ENCODE measurements at places on chromosomes 13 and 19.

DNA sequence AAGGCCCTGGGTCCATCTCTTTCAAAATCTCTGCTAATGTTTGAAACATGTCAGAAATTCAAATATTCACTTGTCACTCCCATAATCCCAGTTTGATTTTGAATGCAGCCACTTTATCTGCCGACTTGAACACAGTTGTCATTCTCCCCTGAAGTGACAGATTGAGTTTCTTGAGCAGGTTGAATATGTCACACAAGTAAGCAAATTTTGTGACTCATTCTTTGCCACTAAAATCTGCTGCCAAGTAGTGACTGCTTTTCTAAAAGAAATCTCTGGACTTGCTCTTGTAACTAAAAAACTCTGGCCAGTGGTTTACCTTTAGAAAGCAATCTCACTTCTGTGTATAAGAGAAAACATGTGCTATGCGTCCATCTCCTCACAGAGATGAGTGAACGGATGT lies 357.1 kb downstream of the LMO7 start:
- no peak for DNase-seq

DNA sequence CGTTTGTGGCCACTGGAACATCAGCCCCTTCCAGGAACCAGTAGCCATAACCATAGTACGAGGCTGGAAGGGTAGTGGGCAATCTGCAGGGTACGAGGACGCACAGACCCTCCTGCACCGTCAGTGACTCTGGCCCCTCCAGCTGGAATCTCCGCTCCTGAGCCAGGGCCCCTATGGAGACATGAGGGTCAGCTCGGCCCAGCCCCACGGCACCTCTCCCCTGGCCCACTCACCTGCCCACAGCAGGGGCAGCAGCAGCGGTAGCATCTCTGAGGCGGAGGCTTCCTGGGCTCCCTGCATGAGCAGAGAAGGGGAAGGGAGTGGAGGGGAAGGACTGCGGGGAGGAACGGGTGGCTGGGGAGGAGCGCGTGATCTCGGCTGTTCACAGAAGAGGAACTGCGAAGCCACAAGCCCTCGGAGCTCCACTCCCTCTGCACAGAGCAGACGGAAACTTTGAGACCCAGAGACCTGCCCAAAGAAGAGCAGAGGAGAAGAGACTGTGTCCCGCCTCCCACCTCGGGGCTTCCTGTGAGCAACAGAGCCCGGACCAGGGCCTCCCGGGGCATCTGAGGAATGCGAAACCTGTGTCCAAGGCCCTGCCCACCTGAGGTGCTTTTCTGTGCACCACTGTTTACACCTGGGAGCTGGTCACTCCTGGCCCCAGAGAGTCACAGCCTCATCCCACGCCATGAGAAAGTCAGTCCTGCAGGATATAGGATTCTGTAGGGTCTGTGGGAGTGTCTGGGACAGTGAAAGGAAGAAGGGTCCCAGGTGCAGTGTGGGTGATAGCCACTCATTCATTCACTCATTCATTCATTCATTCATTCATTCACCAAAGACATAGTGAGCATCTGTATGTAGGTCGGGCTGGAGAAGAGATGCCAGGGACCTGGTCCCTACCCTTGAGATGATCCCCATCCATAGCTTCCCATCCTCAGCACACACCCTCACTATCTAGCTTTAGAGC lies at the start of gene SIGLEC6:
Gene SIGLEC6 (minus strand): TSS at position 322 of the 967 bp plus-strand sequence. CDS start 22 bp downstream, at position 300.
- no peak for DNase-seq

GRCh38 chr19:17311455-17312188 lies 2.3 kb downstream of the DDA1 start:
- DNase-seq: no peak

GRCh38 chr13:71242201-71242600 lies 624.8 kb downstream of the DACH1 start:
- no peak for DNase-seq

GRCh38 chr19:15740785-15741184 lies 3.0 kb downstream of the OR10H3 start:
- no peak for DNase-seq

DNA sequence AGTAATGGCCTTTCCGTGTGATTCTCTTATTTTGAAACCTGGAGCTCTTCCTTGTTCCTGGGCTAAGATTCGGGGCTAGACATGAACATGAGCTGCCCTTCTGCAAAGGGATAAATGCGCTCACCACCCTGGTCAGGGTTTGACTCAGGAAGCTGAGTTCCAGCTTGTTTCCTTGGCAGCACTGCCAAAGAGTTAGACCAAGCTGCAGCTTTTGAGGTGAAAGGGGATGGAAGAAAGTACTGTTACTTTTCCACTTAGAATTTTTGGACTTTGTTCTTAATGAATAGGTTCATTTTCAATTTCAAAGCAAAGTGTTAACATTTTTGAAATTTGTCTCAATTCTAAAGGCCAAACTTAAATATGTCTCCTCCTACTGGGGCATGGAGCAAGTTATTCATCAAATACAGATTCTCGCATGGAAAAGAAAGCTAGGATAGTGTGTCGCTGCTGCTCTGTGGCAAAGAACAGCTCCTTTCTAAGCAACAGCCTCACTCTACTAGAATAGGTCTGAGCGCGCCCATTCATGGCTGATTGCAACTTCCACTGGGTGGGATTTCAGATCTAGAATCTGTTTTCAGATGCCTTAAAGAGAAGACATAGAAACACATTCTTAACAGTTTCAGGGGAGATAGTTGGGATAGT lies 2.2 kb downstream of the RGCC start:
- DNase-seq: no peak

DNA sequence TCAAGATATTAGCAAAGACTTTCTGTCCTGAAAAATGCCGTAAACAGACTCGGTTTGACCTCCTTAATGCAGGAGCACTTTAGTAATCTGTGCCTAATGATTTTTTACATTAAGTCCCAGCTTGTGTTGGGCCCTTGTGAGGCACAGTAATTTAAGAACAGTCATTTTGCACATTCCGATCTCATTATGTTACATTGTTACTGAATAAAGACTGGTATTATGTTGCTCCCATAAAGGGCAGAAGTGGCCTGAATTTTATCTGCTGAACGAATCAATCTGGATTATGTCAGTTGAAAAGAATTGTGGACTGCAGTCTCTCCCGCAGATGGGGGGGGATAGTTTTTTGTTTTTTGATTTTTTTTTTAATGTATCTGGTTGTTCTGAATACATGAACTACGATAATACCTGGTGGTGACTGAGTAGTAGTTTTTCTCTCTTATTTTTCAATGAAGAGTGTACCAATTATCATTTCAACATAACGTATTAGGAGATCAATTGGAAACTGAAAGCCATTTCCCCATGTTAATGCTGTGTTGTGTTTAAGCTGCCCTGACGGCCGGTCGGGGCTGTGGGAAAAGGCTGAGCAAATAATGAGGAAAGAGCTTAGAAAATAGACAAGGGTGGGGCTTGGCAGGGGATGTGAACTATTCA lies 290.2 kb downstream of the ZNF536 start:
- DNase-seq: no peak

DNA sequence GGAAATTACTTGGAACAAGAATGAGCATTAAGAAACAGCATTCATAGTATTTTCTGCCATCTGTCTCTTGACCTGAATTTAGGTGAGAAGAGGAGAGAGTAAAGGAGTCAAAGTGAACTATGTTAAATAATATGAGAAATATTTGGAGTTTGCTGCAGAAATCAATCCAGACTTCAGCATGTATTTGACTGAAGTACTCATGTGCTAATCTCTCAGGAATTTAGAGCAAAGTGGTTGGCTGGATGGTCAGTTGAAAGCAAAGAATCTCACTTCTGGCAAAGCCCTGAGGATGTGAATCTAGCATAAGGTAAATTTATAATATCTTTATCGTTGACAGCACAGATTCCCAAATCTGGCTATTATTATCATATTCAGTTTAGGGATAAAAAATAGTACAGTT lies 394.3 kb downstream of the PCDH17 start:
- DNase-seq: no peak

GRCh38 chr13:92224825-92225224 lies 826.4 kb downstream of the GPC5 start:
- DNase-seq: no peak

GRCh38 chr13:19632915-19633478 lies 462 bp upstream of the MPHOSPH8 start:
- DNase-seq: no peak

DNA sequence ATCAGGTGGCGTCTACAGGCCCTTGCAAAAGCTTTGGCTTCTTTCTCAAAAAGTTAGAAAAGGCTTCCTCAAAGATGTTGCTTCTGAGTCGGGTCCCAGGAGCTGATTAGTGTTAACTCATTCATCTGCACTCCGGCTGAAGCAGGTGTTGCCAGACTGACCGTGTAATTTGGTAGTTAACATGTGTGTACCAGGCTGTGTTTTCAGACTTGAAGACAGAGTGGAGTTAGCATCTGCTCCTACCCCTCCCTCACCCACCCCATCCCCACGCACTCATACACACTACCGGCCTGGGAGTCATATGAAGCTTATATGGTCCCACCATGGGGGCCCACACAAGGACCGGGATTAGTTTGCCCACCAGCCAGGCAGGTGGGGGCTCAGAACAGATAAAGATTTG lies 111.5 kb downstream of the DNAJC15 start:
- no peak for DNase-seq

- no peak for DNase-seq
Observed at GRCh38 chr13:72823081-72823480, 41.1 kb downstream of the PIBF1 start.

DNA sequence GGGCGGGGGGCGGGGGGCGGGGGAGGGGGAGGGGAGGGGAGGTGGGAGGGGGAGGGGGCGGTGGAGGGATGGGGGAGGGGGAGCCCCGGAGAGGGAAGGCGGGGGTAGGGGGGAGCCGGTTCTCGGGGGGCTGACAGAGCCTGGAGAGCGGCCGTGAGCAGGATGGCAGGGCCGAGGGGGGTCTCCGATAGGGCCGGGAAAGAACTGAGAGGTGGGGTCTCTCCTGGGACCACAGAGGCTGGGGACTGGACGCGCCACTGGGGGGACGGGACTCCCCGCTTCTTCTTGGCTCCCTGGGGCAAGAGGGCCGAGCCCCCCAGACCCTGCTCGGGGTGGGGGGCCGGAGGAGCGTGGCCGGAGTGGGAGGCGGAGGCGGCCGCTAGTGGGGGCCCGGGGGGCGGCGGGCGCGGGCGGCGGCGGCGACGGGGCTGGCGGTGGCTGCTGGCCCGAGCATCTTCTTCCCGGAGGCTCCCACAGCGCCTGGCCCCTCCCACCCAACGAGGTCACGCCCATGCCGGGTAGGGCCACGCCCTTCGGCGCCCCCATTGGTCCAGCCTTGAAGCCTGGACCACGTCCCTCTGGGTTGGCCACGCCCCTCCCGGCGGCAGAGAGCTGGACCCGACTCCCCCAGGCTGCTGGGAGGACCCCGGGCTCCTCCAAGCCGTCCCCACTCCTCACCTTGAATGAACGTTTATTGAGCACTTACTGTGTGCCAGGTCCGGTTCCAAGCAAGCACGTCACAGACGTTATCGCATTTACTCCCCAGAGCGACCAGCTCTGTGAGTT lies at the start of gene NOVA2:
Gene NOVA2 (minus strand): TSS at position 313 of the 786 bp plus-strand sequence. CDS start 514 bp downstream, outside the sequence.
- DNase-seq: peak; percentile 99

GRCh38 chr19:42272989-42273406 lies 3.9 kb downstream of the CIC start:
- no peak for DNase-seq

DNA sequence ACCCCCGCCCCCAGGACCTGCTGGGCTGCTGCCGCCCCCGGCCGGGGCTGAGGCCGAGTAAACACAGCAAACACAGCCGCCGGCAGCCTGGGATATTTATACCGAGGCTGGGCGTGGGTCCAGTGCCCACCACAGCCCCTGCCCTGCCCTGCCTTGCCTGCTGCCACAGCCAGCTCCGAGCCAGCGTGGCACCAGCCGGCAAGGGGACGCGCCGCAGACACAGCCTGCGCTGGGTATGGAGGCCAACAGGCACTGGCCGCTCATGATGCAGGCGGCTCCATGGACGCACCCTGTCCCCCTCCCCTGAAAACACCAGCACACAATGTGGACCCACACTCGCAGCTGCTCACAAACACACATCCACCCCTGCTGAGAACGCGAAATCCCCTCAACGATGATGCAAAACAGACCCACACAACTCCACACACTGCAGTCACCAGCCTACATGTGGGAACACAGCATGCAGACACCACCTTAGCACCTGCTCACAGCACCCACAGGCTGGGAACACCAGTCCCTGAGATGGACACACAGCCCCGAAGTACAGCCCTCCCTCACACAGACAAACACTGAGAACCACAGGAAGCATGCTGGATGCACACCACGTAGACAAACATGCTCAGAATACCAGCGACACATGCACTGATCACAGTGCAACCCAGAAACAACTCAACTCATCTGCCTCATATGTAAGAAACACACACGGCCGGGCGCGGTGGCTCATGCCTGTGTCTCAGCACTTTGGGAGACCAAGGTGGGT lies 16.2 kb downstream of the CCDC97 start:
- DNase-seq: no peak

DNA sequence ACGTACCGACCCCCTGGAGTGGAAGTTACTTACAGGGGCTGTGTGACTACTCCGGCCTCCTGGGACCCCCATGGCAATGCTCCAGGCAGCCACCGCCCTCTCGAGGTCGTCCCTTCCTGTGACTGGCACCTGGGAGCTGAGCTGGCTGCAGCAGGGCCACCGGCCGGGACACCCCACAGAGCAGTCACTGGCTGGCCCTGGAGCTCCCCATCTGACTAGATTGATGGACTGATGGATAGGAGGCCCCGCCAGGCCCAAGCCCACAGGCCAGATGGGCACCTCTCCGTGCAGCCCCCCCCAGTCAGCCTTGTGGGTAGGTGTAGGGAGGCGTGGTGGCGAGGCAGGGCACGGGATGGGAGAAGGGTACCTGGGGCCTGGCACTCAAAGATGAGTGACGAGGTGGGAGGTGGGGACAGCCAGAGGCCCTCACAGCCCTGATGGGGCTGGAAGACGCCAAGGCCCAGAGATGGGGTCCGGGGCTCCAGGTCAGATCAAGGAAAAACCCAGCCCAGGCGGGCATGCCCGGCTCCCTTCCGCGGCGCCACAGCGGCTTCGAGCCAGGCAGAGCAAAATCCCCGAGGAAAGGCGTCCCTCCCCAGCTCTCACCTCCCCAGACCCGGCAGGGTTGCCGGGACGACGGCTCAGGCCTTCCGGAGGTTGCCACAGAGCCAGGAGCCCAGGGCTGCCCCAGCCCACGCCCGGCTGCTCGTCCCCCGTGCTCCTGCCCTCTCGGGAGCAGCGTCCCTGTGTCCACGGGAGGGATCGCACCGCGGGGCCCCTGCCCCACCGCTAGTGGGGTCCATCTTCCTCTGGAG lies 8.4 kb downstream of the SLC39A3 start:
- DNase-seq: no peak

DNA sequence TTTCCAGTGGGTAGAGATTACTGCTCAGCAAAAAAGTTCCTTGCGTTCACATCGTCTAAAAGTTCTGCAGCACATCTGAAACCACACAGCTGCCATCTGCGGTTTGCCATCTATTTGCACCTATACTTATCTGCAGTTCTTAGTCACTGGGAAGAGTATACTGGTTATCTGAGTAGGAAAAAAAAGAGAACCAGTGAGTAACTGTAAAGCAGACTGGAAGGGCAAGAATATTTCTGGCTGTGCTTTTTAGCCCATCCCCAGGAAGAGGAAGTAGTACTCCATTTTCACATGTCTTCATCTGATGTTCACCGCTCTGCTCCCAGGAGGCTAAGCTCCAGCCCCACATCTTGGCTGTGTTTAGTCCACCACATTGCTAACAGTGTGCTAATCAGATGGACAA lies 35.6 kb downstream of the EFNB2 start:
- DNase-seq: no peak

- DNase-seq: no peak
Observed at GRCh38 chr13:24075137-24075975, 85.2 kb upstream of the SPATA13 start.

- DNase-seq: no peak
Observed at GRCh38 chr19:18765224-18765623, 25.9 kb downstream of the COMP start.

GRCh38 chr13:36030670-36031331 lies 100.4 kb downstream of the DCLK1 start:
- no peak for DNase-seq

GRCh38 chr19:47719047-47719859 lies 6.0 kb downstream of the EHD2 start:
- DNase-seq: no peak

All from HEK293T (cell line).